Spleen (tissue), 13 donors: ENCODE measurements at places on chromosomes 1 and 21. TPM values are rescaled to one million over a fixed set of nuclear protein-coding genes. Genes with fewer than 3 reads are reported as not detected.
A peak's percentile ranks its signal among the peaks of the same experiment; 100 is the strongest.

TMED5 gene
- total RNA-seq = 53.5 TPM

GRCh38 chr1:10415211-10415930 is 14.9 kb upstream of the CENPS start:
- no peaks in the 10 kb centered on the region for H3K27me3 ChIP-seq

DNA sequence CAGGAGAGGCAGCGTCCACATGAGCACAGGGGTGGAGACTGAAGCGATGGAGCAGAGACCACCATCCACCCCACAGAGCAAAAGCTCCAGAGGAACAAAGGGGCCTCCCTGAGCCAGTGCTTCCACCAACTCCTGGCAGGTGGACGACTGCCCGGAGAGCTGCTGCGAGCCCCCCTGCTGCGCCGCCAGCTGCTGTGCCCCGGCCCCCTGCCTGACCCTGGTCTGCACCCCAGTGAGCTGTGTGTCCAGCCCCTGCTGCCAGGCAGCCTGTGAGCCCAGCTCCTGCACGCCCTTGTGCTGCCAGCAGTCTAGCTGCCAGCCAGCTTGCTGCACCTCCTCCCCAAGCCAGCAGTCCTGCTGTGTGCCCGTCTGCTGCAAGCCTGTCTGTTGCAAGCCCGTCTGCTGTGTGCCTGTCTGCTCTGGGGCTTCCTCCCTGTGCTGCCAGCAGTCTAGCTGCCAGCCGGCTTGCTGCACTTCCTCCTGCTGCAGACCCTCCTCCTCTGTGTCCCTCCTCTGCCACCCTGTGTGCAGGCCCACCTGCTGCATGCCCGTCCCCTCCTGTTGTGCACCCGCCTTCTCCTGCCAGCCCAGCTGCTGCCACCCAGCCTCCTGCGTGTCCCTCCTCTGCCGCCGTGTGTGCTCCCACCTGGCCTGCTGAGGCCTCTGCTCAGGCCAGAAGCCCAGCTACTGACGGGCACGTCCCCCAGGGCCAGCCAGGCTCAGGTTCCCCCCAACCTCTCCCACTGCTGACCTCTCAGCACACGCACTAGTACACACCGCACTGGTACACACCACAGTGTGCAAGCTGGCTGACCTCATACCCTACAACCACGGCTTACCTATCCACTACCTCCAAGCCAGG is 5.4 kb downstream of the KRTAP10-12 start:
- peak; percentile 59 for DNase-seq
- no peaks in the 10 kb centered on the region for H3K4me1 ChIP-seq
- H3K27me3 ChIP-seq = peaks cover 56% of the 10 kb centered on the region
- H3K36me3 ChIP-seq = no peaks in the 10 kb centered on the region
- H3K27ac ChIP-seq = no peak overlapping the region
- H3K4me3 ChIP-seq = no peak overlapping the region

- no peaks in the 10 kb centered on the region for H3K27me3 ChIP-seq
- no peak overlapping the region for H3K4me3 ChIP-seq
- DNase-seq = no peak
- no peaks in the 10 kb centered on the region for H3K4me1 ChIP-seq
- no peak overlapping the region for H3K27ac ChIP-seq
Measured at GRCh38 chr1:81738875-81739274, 61.9 kb upstream of the ADGRL2 start.
